ELF-1 (cell line): ENCODE measurements at places on chromosomes 7 and 10.

DNA sequence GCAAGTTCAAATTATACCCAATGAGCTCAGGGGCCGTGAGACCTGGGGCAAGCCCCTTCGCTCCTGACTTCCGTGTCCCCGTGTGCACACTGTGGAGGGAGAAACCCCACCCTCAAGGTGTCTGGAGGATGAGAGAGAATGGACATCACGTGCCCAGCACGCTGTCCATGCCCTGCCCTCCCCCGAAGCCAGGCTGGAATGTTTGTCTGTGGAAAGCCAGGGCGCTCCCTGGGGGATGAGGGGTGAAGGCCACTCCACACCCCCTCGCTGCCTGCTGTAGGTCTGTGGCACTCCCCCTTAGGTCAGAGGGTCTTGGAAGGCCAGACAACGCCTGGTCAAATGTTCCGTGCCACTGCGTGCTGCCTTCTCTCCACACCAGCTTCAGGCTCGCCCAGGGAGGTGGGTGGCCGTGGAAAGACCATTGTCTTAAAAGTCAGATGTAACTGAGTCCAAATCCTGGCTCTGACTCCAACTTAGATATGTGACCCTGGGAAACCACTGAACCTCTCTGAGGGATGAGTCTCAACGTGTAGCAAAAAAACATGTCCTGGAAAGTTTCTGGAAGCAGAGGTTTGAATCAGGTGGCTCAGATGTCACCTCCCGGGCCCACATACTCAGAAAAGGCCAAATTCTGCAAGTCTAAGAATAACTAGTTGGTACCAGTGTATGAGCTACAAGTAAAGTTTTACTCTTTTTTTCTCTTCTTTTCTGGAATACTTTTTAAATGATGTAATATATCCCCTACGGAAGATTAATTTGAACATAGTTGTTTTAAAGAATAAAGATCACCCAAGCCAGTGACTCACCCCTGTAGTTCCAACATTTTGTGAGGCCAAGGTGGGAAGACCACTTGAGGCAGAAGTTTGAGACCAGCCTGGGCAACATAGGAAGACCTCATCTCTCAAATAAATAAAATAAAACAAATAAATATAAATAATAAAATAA is 24.9 kb downstream of the RCC1L start:
- no peak for DNase-seq

- DNase-seq, result no peak
These were observed 2.7 kb upstream of the UNCX start for GRCh38 chr7:1229956-1230355.

DNA sequence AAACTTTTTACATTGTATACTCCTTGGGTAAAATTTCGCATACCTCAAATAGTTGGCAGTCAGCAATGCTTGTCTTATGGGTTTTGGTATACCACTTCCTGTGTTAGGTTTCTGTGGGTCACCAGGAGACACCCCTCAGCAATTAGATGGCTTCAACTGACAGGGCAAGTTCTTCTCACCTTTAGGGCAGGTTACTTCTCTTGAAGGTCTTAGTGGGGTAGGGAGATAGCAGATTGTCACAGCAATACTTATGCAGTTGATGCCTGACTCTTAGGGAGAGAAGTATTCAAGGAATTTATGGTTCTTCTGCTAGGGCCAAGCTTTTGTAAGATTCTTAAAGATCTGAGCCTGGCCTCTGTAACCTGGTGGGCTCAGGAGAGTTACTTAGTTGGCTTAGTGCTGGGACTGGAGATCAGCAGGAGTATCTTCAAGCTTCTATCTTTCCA is 42.9 kb downstream of the MKLN1 start:
- DNase-seq, result peak; percentile 78

- no peak for DNase-seq
These were observed 83.3 kb downstream of the VWDE start for GRCh38 chr7:12320241-12320986.

DNA sequence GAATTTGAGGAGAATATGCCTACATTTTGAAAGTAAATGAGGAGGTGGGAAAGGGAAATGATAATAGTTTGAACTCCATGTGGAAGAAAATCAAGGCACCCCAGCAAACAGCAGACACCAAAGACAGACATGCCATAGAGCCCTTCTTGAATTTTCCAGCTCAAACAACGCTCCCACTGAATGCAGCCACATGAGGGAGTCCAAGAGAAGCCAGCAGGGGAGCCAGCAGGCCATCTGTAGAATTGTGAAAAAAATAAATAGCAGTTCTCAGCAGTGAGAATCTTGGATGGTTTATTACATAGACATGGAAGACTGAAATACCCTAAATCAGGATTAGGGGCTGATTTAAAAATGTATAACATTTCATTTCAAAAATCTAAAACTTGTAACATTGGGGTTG is 1567.3 kb upstream of the LRRTM3 start:
- peak; percentile 26 for DNase-seq

DNA sequence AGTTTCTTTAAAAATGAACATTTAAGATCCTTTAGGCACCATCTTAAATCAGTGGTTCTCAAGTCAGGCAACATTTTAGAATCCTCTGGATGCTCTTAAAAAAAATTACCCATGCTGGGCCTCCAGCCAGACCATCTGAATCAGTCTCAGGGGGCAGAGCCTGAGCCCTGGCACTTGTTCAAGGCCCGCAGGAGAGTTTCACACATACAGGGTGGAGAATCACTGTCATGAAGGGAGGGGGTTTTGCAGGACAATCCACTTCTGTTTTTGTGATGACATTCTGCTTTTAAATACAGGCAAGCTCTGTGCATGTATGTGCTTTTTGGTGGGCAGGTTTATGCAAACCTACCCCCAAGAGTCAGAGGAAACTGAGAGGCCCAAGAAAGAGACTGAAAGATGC is 268.6 kb downstream of the SEC23IP start:
- DNase-seq, result no peak

GRCh38 chr10:3786295-3787015 is 1.4 kb upstream of the KLF6 start:
- peak; percentile 85 for DNase-seq

- DNase-seq, result no peak
These were observed 9.8 kb upstream of the ACTA2 start for GRCh38 chr10:88962336-88962735.

DNA sequence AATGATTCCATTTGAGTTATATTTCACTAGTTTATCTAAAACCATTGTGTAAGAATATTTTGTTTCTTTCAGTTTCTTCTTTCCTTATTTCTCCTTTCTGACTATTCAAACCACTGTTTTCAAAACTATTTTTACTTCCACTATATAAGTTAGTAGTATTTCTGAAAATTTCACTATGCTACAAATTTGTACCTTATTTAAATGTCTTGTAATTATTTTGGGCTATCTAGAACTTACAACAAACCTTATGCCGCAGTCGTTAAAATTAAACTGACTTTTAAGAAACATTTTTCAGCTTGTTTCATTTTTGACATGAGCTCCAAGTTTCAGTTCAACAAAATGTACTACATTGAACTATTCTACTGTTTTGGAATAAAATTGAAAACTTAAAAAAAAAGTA is 1.8 kb downstream of the TFEC start:
- no peak for DNase-seq

- DNase-seq, result no peak
These were observed 8.3 kb upstream of the ASZ1 start for GRCh38 chr7:117435475-117436043.

DNA sequence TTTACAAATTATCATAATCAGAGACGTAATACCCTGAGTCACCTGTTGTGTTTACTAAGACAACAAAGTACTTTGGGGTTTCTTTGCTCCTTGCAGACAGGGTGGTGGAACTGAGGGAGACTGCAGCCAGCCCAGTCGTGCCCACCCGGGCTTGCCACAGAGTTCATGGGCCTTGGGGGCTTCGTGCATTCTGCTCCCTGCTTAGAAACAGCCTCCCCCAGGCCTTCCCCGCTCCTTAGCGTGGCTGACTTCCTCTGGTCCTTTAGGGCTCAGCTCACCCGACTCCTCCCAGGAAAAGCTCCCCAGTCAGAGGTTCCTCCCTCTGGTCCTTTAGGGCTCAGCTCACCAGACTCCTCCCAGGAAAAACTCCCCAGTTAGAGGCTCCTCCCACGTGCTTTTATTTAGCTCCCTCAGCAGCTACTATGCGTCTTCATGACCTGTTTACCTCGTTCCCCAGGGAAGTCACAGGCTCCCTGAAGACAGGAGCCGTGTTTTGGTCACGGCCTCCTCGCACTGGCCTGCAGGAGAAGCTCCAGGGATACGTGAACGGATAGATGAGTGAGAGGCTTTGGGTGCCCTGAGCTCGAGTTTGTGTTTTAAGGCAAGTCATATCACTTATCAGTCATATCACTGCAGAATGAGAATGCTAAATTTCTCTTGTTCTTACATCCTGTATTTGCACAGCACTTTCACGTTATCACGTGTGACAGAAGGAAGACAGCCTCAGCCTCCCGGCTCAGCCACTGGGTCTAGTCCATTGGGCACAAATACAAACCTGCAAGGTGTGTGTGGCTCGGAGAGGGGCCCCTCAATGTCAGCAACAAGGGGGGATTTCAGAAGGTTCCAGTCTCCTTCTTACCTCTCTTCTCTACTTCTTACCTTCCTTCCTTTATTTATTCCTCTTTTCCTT is 52.7 kb upstream of the VIPR2 start:
- DNase-seq, result peak; percentile 3

- no peak for DNase-seq
These were observed 162.7 kb downstream of the PFKFB3 start for GRCh38 chr10:6365384-6365783.

GRCh38 chr10:8035641-8036470 is 18.6 kb upstream of the GATA3 start:
- peak; percentile 32 for DNase-seq

DNA sequence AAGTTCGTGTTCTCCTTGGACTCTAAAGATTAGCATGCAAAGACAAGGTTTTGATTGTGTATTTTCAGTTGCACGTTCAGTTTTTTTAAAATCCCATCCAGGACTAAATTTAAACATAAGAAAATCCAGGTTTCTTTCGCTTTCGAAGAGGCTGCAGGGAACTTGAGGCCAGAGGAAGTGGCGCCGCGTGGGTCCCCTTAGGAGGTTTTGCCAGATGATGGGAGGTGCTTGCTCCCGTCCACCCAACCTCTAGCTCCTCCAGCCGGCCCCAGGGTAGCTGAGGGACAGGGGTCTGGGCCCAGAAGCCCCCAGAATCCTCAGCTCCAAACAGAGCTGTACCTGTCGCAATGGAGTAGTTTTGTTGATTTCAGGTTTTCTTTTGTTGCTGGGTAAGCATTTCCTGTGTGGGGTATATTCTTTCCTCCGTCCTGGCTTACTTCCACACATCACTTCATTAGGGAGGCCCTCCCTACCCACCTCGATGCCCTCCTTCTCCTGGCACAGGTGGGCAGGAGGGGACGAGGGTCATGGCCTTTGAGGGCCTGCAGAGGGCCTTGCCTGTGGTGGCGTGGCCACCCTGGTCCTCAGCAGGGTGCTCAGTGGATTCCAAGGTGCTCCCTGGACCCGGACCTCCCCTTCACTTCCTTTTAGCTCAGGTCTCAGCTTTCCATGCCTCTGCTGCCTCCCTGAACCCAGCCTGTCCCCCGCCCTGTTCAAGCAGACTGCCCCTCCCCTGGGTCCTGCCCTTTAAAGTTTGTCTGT is 32.6 kb downstream of the LHPP start:
- DNase-seq, result no peak

DNA sequence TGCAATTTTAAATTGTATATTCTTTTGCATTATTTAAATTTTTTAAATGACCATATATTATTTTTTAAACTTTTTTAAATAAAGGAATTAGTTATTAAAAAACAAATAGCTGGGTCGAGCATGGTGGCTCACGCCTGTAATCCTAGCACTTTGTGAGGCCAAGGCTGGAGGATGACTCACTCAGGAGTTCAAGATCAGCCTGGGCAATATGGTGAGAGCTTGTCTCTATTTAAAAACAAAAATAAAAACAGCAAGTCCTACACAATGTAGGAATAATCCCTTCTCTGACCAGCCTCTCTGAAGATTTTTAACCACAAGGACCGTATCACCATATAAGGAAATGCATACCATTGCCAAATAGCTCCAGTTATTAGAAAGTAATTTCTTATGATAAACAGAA is 19.6 kb downstream of the NOC3L start:
- DNase-seq, result no peak

GRCh38 chr7:98674461-98674860 is 57.4 kb downstream of the NPTX2 start:
- no peak for DNase-seq

DNA sequence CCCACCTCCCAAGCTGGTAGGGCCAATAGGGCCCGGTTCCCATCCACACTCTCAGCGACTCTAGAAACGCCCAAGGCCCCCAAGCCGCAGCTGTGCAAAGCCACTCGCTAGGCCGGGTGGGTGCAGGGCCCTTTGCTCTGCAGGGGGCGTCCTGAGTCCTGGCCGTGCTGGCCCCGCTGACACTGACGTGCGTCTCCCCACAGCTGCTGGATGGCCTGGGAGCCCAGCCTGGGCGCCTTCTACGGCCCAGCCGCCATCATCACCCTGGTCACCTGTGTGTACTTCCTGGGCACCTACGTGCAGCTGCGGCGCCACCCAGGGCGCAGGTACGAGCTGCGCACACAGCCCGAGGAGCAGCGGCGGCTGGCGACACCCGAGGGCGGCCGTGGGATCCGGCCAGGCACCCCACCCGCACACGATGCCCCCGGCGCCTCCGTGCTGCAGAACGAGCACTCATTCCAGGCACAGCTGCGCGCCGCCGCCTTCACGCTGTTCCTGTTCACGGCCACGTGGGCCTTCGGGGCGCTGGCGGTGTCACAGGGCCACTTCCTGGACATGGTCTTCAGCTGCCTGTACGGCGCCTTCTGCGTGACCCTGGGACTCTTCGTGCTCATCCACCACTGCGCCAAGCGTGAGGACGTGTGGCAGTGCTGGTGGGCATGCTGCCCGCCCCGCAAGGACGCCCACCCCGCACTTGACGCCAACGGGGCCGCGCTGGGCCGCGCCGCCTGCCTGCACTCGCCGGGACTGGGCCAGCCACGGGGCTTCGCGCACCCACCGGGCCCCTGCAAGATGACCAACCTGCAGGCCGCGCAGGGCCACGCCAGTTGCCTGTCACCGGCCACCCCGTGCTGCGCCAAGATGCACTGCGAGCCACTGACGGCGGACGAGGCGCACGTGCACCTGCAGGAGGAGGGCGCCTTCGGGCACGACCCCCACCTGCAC is 31.6 kb upstream of the KNDC1 start:
- no peak for DNase-seq

GRCh38 chr10:28375399-28376354 is 72.8 kb upstream of the MPP7 start:
- DNase-seq, result peak; percentile 74

DNA sequence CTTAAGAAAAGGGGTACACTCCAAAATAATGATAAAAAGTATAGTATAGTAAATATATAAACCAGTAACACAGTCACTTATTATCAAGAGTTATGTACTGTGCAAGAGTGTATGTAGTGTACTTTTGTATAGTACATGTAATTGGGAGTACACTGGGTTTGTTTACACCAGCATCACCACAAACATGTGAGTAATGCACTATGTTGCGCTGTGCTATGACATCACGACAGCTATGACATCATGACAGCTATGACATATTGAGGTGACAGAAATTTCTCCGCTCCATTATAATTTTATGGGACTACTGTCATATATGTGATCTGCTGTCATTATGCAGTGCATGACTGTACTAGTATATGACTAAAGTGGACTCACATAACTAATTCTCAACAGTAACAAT is 84.6 kb downstream of the KMT2C start:
- no peak for DNase-seq
